ENCODE measurements at places on chromosomes 5 and 9. TPM values are rescaled to one million over a fixed set of nuclear protein-coding genes. Genes with fewer than 3 reads are reported as not detected.

GRCh38 chr9:129868872-129869486, 33.7 kb downstream of the USP20 start:
- no peak for DNase-seq

- DNase-seq, result no peak
Measured at GRCh38 chr9:85647571-85647970, 94.2 kb downstream of the AGTPBP1 start.

- DNase-seq, result no peak
Measured at GRCh38 chr9:96245399-96245798, 56.6 kb downstream of the HSD17B3 start.

- DNase-seq, result no peak
Measured at GRCh38 chr5:9851458-9851857, 221.3 kb upstream of the TAS2R1 start.

- DNase-seq, result no peak
Measured at GRCh38 chr5:171158581-171158980, 150.5 kb upstream of the TLX3 start.

DNA sequence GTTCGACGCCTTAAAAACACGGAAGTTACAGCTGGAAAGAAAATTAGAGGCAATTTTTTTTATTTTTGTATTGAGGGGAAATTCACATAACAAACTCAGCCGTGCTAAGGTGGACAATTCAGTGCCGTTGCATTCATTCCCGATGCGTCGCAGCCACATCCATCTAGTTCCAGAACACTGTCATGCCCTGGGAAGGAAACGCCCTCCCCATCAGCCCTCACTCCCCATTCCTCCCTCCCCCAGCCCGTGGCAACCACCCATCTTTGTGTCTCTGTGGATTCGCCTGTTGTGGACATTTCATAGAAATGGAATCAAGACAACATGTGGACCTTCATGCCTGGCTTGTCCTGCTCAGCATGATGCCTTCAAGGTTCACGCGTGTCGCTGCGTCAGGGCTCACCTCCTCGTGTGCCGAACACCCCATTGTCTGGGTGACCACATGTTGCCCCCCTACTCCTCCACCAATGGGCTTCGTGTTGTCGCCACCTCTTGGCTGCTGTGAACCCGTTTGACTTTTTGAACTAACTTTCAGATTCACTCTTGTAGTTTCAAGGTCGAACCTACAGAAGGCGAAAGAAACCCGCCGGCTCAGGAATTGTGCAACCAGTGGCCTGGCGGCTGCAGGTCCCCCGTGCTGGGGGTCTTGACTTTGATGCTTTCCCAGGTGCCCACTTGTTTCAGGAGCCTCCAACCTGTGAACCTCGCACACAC, 17.4 kb upstream of the CAMSAP1 start:
- DNase-seq, result no peak

GRCh38 chr9:124365036-124365435, 50.2 kb downstream of the PSMB7 start:
- no peak for DNase-seq

- no peak for DNase-seq
Measured at GRCh38 chr5:73998489-73998888, 372.5 kb downstream of the ARHGEF28 start.

DNA sequence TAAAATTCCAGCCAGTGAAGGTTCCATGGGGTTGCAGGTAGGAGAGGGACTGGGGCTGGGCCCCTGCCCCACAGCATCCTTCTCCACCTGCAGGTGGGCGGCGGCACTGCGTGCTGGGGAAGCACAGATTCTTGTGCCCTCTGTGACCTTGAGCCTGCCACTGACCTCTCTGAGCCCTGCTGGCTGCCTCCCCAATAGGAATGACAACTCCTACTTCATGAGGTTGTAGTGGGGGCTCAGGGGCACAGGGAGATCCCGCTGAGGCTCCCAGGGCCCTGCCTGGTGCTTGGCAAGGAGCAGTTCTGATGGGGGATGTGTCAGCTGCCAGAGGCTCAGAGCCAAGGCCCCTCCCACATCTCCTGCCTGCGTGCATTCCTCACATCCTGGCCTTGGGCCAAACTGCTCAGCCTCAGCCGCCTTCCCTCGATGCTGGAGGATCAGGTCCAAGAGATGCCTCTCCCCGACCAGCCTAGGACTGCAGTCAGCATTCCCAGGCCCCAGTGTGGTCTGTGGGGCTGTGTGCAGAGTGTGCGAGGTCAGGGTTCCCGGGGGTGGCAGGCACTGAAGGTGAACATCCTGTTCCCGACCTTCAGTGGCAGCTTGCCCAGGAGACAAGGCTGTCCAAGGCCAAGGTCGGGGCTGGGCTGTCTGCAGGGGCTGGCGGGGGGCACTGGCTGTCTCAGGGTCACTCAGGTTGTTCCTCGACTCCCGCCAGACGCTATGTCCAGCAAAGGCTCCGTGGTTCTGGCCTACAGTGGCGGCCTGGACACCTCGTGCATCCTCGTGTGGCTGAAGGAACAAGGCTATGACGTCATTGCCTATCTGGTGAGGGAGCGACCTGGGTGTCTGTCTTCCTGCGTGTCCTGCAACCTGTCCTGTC, 7.0 kb downstream of the ASS1 start:
- peak; percentile 68 for DNase-seq

- no peak for DNase-seq
Measured at GRCh38 chr5:137728048-137728447, 7.8 kb downstream of the KLHL3 start.

DNA sequence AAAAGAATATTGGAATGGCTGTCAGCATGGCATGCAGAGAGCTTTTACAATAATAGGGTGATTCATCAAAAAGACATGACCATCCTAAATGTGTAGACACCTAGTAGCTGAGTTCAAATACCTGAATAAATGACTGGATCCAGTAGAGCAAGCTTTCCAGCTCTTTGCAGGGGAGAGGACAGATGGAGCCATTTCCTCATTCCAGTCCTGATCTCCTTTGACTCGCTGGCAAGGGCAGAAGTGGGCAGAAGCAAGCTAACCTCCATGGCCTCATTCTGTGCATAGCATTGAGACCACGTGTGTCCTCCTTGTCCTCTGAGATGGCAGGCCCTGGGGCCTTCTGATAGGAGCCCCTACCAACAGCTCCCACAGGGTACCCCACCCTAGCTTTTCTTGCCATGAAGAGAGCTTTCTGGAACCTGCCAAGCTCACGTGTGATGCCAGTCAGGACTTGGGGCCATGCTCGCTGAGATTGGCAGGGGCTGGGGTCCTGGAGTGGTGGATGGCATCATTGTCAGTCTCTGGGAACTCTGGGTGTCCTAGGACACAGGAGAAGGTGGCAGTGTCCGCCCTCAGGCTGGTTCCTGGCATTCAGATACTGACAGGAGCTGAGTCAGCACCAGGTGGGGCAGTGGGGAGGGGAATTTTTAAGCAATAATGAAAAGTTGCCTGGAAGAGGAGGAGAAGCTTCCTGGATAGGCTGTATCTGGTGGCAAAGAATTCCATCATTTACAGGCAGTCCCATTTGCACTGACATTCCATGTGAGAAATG, 33.6 kb downstream of the WWC1 start:
- DNase-seq, result peak; percentile 82

DNA sequence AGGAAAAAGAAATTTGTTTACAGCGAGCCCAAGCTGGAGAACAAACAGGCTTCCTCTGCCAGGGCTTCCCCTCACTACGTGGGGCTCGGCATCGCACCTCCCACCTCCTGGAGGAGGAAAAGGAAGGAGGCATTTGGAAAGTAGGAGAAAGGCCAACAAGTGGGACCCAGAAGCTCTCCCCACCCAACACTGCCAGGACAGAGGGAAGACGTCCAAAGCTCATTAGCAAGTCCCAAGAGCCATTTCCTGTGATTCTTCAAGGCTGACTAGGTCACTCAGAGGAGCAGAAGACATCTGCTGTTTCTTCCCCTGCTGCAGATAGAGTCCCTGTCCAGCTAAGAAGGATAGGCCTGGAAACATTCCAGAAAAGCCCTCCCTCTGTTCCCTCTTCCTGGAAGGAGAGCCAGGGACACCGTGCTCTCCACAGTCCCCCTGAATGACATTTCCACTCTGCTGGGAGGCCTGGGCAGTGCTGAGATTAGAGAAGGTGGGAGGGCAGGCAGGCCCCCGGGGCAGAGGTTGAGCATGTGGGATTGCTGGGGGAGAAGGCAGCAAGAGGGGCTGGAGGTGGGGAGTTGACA, 57.0 kb upstream of the NEURL1B start:
- DNase-seq, result no peak

GRCh38 chr5:116404792-116405191, 169.8 kb downstream of the SEMA6A start:
- no peak for DNase-seq

DNA sequence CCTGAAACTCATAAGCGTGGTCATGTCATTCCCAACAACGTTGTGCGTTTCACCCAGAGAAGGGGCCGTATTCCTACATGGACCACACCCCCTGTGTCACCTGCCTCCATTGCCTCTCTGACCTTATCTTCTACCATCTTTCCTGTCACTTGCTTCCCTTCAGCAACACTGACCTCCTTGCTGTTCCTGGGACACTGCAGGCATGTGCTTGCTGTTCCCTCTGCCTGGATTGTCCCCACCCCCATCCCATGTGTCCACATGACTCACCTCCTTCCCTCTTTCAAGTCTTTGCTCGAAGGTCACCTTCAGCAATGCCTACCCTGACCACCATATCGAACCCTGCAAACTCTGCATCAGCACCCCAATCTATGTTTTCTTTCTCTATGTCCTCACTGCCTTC, 133.2 kb upstream of the ZNF618 start:
- no peak for DNase-seq

DNA sequence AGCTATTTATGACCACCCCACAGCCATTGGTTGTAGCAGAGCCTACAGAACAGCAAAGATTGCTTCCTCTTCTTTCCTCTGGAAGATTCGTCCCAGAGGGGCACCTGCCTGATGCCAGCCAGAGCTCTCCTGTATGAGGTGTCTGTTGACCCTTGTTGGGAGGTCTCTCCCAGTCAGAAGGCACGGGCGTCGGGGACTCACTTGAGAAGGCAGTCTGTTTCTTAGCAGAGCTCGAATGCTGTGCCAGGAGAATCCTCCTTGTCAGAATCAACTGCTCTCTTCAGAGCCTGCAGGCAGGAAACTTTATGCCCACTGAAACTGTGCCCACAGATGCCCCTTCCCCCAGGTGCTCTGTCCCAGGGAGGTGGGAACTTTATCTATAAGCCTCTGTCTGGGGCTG, 479.5 kb upstream of the IZUMO3 start:
- DNase-seq, result no peak

The TMEM252 gene
- total RNA-seq, result not detected

- no peak for DNase-seq
Measured at GRCh38 chr5:65612298-65612907, 11.7 kb downstream of the TRIM23 start.

- DNase-seq, result no peak
Measured at GRCh38 chr5:41522193-41522786, 11.9 kb upstream of the PLCXD3 start.

DNA sequence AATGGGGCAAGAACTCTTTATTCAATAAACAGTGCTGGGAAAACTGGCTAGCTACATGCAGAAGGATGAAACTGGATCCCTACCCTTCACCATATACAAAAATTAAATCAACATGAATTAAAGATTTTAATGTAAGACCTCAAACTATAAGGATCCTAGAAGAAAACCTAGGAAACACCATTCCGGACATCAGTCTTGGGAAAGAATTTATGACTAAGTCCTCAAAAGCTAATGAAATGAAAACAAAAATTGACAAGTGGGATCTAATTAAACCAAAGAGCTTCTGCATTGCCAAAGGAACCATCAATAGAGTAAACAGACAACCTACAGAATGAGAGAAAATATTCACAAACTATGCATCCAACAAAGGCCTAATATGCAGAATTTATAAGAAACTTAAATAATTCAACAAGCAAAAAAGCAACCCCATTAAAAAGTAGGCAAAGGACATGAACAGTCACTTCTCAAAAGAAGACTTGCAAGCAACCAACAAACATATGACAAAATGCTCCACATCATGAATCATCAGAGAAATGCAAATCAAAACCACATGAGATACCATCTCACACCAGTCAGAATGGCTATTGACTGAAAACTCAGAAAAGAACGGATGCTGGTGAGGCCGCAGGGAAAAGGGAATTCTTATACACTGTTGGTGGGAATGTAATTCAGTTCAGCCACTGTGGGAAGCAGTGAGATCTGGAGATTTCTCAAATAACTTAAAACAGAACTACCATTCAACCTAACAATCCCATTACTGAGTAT, 104.3 kb upstream of the MAP3K1 start:
- DNase-seq, result no peak

DNA sequence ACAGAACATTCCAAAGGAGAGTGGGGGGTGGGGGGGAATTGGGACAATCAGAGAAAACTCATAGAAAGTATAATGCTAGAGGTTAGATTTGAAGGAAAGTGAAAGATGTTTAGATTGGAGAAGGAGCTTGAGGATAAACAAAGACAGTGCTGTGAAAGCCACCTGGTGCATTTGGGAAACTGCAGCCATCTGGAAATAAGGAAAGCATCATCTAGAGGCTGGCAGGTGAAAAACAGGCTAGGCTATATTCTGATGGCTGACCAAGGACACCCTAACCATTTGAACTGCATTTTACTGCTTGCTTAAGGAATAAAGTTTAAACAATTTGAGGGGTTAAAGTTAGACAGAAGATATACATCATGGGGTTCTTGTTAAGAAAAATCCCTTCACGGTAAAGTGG, 296.4 kb downstream of the CETN3 start:
- no peak for DNase-seq

DNA sequence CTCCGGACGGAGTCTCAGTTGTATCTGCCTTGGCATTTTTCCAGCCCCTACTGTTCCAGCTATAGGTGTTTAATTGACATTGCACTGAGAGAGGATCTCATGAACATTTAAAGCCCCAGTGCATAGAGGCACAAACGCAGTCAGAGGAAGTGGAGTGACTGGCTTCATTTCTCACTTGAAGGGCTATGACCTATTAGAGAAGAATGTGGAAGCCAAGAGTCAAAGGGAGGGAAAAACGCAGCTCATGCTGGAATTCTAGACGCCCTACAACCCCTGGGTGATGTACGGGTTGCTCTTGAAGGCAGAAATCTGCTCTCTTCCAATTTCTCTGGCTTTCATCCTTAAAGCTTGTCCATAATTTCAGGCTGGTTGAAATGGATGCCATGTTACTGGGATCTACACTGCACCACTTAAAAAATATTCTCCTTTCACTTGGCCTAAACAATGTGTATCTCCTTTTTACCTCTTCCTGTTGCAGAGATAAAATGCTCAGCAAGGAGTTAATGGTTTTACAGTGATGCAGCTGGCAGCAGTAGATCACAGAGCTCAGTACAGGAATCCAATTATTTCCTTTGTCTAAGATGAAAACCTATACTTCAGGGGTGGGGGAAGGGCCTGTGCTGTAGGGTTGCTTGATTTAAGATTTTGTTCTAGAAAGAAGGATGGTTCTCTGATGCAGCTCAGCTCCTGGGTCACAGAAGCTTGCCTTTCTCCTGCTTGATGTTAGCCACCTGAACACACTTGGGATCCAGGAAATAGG, 61.8 kb upstream of the MAMDC2 start:
- DNase-seq, result peak; percentile 51

Measured in epithelial cell of proximal tubule (primary cell).